Body of pancreas (tissue), 4 donors: ENCODE measurements at places on chromosomes 6 and 20. TPM values are rescaled to one million over a fixed set of nuclear protein-coding genes. Genes with fewer than 3 reads are reported as not detected.

DNA sequence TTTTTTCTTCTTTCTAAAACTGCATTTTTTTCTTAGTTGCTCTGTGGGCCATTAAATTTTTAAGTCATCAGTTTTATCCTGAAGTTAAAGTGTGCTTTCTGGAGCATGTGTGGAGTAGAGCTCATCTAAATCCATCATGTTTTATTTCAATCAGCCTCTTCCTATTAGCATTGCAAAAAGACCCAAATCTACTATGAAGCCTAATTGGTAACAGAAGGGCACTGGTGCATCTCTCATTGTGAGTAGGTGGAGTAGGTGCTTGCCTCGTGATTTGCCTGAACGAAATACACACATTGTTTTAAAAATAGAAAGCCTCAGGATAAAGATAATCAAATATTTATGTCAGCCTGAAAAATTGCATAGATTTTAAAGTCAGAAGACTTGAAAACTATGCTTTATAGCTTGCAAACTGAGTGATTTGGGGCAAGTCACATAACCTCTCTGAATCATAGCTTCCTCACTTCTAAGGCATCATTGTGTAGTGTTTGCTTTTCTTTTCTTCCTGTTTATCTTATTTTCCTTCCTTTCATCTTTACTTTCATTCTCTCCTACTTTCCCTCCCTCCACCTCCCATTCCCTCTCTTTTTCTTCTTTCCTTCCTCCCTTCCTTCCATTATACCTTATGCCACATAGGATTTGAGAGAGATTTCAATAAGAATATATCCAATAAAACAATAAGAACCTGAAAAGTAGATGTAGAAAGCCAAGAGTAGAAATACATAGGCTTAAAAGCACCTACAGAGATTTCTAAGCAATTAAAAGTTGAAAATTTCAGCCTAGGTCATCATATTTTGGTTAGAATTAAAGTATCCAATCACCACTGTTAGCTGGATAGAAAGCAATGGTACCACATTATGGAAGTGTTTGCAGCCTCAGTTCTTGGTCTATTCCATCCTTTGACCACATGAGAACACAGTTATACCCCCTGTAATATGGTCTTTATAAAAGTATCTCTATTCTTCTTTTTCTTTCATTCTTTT, 49.6 kb upstream of the RNF146 start:
- no peak overlapping the region for H3K27ac ChIP-seq
- no peaks in the 10 kb centered on the region for H3K27me3 ChIP-seq
- no peak for DNase-seq
- no peak overlapping the region for H3K4me3 ChIP-seq

GRCh38 chr6:167781868-167782267, 44.8 kb upstream of the AFDN start:
- no peaks in the 10 kb centered on the region for H3K36me3 ChIP-seq
- no peak for DNase-seq
- no peak overlapping the region for H3K4me3 ChIP-seq
- no peaks in the 10 kb centered on the region for H3K27me3 ChIP-seq

- DNase-seq: no peak
- no peaks in the 10 kb centered on the region for H3K36me3 ChIP-seq
- no peaks in the 10 kb centered on the region for H3K4me1 ChIP-seq
- H3K27ac ChIP-seq: no peak overlapping the region
- H3K27me3 ChIP-seq: no peaks in the 10 kb centered on the region
Measured at GRCh38 chr6:14275493-14275851, 157.9 kb downstream of the CD83 start.

- no peaks in the 10 kb centered on the region for H3K36me3 ChIP-seq
- H3K4me3 ChIP-seq: no peak overlapping the region
- no peak overlapping the region for H3K27ac ChIP-seq
- DNase-seq: no peak
Measured at GRCh38 chr20:22815603-22816315, 219.4 kb upstream of the SSTR4 start.

DNA sequence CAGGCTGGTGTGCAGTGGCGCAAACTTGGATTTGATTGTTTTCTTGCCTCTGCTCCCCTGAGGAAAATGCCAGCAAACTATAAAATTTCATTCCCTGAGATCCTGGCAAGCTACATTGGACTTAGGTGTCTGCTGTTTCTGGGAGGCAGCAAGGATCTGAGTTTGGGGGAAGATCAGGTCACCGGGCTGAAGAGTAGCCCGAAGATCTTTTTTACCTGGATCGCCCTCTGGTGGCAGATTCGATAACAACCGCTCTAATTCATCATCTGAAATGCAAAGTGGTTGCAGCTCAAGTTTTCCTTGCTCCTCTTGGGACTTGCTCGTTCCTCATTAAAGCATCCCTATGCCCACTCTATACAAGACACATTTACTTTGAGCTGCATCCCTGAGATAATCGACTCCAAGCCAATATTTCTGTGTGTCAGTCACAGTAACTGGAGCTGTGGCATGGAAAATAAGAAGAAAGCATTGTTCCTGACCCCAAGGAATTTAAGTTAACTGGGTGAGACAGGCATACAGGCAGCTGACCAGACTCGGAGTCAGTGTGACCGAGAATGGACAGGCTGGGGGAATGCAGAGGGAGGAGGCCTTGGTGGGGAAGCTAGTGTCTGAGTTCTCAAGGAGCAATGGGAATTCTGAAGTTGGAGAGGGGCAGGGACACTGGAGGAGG, 131.8 kb upstream of the PROKR2 start:
- H3K4me3 ChIP-seq: no peak overlapping the region
- H3K4me1 ChIP-seq: no peaks in the 10 kb centered on the region
- peak; percentile 58 for DNase-seq
- H3K36me3 ChIP-seq: no peaks in the 10 kb centered on the region
- H3K27ac ChIP-seq: no peak overlapping the region

DNA sequence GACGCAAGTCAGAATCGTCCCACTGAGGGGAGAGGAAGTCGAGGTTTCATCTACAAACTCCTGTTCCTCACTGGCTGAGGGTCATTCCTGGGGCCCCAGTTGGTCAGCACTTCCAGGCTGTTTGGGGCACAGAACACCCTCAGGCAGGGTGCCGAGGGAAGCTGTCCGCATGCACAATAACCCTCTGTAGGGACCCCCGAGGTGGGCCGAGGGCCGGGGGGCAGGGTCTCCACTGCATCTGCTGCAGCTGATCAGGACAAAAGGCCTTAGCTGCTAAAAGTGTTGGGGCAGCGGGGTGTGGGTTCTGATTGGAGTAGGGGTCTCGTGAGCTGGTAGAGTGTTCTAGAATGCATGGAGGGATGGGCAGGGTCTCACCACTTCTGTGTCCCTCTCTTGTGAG, 125.1 kb downstream of the TOX2 start:
- no peak overlapping the region for H3K27ac ChIP-seq
- no peak overlapping the region for H3K4me3 ChIP-seq
- DNase-seq: no peak
- no peaks in the 10 kb centered on the region for H3K27me3 ChIP-seq
- no peaks in the 10 kb centered on the region for H3K4me1 ChIP-seq

- no peak overlapping the region for H3K27ac ChIP-seq
- peaks cover 14% of the 10 kb centered on the region for H3K4me1 ChIP-seq
- H3K36me3 ChIP-seq: no peaks in the 10 kb centered on the region
- no peak overlapping the region for H3K4me3 ChIP-seq
- no peak for DNase-seq
Measured at GRCh38 chr20:23877524-23877923, 2.0 kb downstream of the CST5 start.

- no peaks in the 10 kb centered on the region for H3K36me3 ChIP-seq
- no peak within 1 kb of the TSS for H3K4me3 ChIP-seq
- DNase-seq: no peak
- no peaks in the 10 kb centered on the region for H3K27me3 ChIP-seq
- H3K27ac ChIP-seq: no peak within 1 kb of the TSS
Measured at GRCh38 chr20:49567421-49568277, at the start of gene PTGIS. PTGIS (minus strand) TSS chr20:49568137; CDS start chr20:49568116, 21 bp downstream.

- no peak for DNase-seq
- H3K27ac ChIP-seq: no peak overlapping the region
- no peaks in the 10 kb centered on the region for H3K27me3 ChIP-seq
- no peak overlapping the region for H3K4me3 ChIP-seq
Measured at GRCh38 chr6:14917109-14917910, 328.6 kb upstream of the JARID2 start.

DNA sequence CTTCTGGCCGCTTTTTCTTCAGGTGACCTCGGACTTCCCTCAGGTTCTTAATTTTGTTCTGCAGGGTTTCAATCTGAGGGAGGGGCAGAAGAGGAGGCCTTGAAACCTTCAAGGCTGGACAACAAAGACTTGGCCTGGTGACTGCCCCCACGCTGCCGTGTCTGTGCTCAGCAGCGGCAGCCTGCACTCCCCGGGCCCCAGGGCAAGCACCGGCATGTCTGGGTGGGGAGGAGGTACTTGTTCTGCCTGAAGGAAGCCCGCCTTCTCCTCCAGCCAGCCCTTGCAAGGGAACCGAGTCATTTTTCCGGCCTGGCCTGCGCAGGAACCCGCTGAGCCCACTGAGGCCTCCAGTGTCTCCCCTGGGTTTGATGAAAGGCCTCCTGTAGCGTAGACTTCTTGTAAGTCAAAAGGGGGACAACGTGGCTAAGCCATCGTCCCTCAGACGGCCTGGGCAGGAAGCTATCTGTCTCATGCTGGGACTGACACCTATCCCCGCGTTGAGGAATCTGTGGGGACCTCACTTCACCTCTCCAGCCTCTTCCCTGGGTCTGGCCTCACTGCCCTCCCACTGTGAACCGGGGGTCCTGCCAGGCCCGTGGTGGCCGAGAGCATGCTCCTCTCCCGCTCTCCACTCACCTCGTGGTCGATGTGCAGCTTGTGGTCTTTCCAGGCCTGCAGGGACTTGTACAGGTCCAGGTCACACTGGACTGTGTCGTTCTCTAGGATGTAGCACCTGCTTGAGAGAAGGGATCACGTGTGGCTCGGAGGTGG, 119.9 kb downstream of the SULF2 start:
- no peak for DNase-seq

DNA sequence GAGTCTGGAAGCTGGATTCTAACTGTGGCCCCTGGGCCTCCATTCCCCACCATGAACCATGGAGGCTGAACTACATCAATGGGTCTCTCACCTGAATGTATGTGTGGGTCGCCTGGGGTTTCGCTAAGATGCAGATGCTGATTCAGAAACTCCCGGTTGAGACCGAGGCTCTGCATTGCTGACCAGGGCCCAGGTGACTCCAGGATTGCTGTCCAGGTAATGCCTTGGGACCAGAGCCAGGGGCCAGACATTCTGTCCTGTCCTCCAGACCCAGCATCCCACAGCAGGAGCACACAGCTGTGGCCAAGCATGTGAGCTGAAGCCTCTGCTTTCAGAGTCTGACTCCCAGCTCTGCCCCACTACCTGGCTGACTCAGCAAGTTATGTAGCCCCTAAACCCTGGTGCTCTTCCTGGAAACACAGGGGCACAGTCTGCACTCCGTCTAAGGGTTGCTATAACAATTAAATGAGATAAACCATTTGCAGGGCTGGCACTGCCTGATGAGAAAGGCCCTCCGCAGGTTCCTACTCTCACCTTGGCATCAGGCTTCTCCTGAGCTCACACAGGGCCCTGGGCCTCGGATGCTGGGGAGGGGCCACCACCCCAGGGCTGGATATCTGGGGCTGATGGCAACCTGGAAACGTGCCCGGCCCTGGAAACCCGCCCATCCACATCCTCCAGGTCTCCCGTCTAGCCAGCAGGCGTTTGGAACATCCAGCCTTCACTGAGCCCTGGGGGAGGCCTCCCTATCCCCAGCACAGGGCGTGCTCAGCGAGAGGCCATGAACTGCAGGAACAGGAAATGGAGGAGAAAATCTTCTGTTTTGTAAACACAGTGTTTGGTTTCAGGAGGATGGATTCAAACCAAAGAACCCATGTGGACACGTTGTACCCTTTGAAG, 175.7 kb downstream of the DLL1 start:
- H3K27ac ChIP-seq: no peak overlapping the region
- H3K4me3 ChIP-seq: no peak overlapping the region
- H3K27me3 ChIP-seq: no peaks in the 10 kb centered on the region
- no peaks in the 10 kb centered on the region for H3K36me3 ChIP-seq
- DNase-seq: peak; percentile 22
- no peaks in the 10 kb centered on the region for H3K4me1 ChIP-seq

DNA sequence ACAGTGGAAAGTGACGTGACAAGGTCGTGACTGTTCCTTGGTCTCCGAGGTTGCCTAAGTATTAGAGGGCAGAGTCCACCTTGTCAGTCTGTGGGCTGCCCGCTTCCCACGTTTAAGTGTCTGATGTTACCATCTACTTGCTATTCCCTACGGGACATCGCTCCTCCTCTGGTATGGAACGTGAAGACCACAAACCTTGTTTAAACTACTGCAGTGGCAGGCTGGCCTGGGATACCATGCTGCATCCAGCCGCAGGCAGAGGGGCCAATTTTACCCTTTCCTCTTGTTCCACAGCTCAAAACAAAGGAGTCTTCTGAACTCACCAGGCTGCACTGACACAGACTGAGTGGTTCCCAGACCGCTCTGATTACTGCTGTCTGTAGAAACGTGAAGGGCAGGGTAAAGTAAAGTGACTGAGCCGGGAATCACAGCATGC, 275.9 kb downstream of the FOXC1 start:
- H3K36me3 ChIP-seq: no peaks in the 10 kb centered on the region
- H3K27ac ChIP-seq: no peak overlapping the region
- H3K4me3 ChIP-seq: no peak overlapping the region
- DNase-seq: peak; percentile 28
- H3K27me3 ChIP-seq: no peaks in the 10 kb centered on the region

DNA sequence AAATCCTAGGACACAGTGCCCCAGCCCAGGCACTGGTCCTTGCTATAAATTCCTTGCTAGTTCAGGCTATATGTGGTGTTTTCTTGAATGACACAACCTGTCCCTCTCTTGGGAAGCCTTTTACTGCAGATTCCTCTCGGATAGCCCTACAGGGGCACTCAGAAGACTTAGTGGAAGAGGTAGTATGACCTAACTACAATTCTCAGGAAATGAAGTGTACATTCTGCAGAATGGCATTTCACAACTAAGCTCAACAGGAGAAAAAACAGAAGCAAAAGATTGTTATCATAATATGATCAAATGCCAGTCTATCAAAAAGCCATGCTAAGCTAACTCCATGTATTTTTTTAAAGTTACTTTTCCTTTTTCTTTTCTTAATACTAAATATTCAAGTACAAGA, 66.3 kb upstream of the FBXL4 start:
- H3K27ac ChIP-seq: no peak overlapping the region
- H3K27me3 ChIP-seq: no peaks in the 10 kb centered on the region
- H3K36me3 ChIP-seq: no peaks in the 10 kb centered on the region
- H3K4me1 ChIP-seq: no peaks in the 10 kb centered on the region
- H3K4me3 ChIP-seq: no peak overlapping the region
- no peak for DNase-seq

GRCh38 chr6:159808647-159809046, 8.6 kb downstream of the PNLDC1 start:
- H3K36me3 ChIP-seq: no peaks in the 10 kb centered on the region
- no peak overlapping the region for H3K27ac ChIP-seq
- no peak for DNase-seq
- H3K27me3 ChIP-seq: no peaks in the 10 kb centered on the region
- H3K4me3 ChIP-seq: no peak overlapping the region
- H3K4me1 ChIP-seq: peaks cover 18% of the 10 kb centered on the region

The KIFC1 gene
- not detected for total RNA-seq

The FNDC11 gene
- total RNA-seq: 2.9 TPM

The SMOC2 gene
- 31.4 TPM for total RNA-seq

The GMPR gene
- total RNA-seq: 14.0 TPM

The OXT gene
- not detected for total RNA-seq

The PRDM13 gene
- not detected for total RNA-seq

The CDH26 gene
- 0.26 TPM for total RNA-seq

The SNPH gene
- total RNA-seq: 3.3 TPM

The MTG2 gene
- total RNA-seq: 16.5 TPM

The BMP2 gene
- 14.8 TPM for total RNA-seq
